ENCODE measurements at places on chromosomes 1 and 21.

DNA sequence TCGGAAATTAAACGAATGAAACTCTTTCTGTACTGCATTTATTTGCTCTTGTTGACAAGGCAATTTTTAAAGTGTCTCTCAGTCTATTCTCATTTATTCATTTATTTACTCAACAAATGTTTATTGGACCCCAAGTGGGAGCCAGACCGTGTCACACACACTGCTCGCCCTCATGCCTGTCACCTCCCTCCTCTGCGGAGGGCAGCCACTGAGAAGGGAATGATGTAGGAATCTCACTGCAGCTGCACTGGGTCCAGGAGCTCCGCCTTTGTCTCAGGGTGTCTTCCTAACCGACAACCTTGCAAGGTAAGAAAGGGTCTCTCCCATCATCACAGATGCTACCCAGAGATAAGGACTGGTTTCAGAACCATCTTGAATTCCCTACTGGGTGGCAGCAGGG is 14.1 kb upstream of the KLHDC7A start:
- no peak for DNase-seq

GRCh38 chr1:35575416-35575958 is 2.4 kb downstream of the TFAP2E start:
- DNase-seq, result no peak

- DNase-seq, result no peak
Measured at GRCh38 chr1:106861110-106861509, 195.4 kb upstream of the PRMT6 start.

- DNase-seq, result no peak
Measured at GRCh38 chr1:197761654-197762053, 13.6 kb downstream of the DENND1B start.

DNA sequence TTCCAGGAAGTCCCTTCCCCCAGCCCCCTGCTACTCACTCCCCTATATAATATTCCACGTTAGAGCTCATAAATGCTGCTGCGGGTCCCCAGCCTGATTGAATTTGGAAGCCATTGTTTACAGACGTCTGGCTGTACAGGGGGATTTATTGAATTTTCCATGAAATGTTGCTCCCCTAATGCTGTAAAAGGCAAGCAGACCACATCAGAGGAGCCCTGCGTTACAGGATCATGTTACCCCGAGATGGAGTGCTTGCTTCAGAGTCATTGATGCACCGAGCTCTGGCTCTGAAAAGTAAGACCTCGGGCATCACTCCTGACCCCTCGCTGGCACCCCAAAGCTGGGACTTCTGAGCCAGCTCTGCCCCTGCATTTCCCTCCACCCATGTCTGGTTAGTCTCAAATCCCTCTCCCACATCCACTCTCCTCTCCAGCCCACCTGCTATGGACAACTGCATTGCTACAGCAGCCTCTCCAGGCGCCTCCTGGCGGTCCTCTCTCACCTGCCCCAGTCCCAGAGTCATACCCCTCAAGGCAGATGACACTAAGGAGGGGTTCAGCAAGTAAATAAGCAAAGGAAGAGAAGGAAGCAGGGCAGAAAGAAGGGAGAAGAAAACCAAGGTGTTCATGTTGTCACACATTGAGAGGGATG is 127.8 kb downstream of the TMEM53 start:
- no peak for DNase-seq

DNA sequence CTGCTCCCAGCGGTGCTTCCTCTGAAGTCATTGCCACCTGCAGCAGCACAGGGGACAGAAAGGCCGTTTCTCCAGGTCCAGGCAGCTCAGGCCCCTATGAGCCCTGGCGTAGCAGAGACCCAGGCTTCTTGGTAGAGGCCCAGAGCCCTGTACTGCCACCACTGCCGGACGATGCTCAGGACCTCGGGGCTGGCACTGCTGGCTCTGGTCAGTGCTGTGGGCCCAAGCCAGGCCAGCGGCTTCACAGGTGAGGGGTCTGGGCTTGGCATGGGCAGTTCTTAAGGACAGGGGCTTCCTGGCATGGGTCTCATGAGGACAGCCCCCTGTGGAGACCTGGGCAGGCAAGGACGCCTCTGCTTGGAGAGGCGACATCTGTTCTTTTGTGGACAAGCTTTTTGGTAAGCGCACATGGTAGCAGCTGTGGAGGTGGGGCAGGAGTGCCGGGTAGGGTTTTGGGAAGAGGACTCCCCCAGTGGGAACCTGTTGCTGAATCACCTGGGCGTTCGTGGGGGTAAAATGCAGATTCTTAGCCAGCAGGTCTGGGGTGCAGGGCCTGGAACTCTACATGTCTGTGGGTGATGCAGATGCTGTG is at the start of gene UMODL1:
Gene UMODL1, plus strand, starts transcription at position 172 of the 592 bp plus-strand sequence. Its CDS starts 0 bp downstream, at position 172.
- no peak for DNase-seq

GRCh38 chr1:117534995-117535467 is 70.8 kb upstream of the TENT5C start:
- no peak for DNase-seq

DNA sequence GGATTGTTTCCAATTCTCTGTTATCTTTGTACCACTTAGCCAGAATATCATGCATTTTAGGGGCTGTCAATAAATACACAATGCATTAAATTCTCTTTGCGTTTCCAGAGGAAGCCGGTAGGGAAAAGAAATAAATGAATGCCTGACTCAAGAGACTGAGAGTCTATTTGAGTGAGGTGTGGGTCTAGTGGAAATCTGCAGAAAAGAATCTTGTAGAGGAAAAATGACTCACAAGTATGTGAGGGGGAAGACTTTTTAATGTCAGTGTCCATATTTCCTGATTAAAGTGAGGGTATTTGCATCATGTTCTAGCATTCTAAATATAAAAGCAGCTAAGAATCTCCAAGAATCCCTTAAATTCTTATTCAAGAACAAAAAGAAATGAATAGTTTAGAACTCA is 271.1 kb downstream of the PTPRC start:
- no peak for DNase-seq

DNA sequence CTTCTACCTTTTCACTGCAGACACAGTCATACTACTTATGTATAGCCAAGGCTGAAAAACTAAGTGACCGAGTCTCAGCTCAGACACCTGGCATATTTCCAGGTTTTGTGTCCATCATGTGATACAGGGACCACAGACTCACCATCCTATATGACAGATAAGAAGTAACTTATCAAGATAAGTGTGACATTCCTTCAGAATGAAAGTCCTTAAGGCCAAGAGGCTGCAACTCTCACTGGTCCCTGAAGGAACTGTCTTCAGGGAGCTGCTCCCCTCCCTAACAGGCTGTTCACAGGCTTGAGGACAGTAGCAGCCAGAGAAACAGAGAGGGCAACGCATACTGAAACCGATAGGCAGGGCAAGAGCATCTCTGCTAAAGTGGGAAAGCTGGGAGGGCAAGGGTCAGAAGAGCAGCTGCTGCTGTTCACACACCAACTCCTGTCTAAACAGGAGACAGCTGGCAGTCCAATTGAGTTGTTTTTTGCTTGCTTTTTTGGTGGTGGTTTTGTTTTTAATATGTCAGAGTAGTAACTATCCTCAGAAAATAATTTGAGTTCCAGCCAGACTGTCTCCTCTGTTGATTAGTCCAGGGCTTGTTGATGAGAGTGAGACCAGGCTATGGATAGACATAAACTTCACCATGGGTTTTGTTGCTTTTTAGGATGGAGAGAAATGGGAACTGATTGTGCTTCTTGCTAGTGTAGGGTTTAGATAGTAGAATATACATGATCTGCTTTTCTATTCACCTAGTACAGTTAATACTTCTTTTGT is 67.7 kb downstream of the MACF1 start:
- DNase-seq, result no peak

DNA sequence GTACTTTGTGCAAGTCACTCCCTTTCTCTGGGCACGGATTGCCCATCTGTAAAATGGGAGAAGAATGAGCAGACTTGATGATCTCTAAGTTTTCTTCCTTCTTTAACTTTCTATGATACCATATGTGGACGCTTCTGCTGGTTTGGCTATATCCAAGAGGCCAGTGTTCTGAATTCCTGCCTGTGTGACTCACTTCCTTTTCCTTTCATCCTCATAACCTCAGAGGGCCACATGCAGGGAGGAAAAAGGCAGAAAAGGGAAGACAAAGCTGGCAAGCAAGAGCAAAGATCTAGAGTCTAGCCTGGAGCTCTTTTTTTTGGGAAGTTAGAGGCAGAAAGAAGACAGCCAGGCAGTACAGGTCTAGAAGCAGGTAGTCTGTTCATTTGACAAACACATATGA is 151.2 kb downstream of the OMA1 start:
- no peak for DNase-seq

- DNase-seq, result no peak
Measured at GRCh38 chr1:47584249-47584648, 146.4 kb downstream of the FOXD2 start.

GRCh38 chr21:19034560-19034959 is 631.0 kb upstream of the TMPRSS15 start:
- DNase-seq, result no peak

DNA sequence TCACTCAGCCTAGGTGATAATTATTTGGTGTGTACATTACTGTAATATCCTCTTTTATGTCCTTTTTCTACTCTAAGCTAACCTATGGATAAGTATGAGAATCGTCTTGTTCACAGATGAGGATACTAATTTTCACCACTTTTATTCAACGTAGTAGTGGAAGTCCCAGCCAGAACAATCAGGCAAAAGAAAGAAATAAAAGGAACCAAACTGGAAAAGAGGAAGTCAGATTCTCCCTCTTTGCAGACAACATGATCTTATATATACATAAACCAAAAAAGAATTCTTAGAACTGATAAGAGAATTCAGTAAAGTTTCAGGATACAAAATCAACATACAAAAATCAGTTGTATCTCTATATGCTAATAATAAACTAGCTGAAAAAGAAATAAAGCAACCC is 12.6 kb upstream of the RGL1 start:
- DNase-seq, result no peak
